Activated CD4-positive, alpha-beta memory T cell treated with anti-CD3 and anti-CD28 coated beads, Interleukin-2, amount 10 ng/mL, durations not matched to agents 7 days and 5 days (primary cell): ENCODE measurements at places on chromosomes 11 and 22. TPM values are rescaled to one million over a fixed set of nuclear protein-coding genes. Genes with fewer than 3 reads are reported as not detected.

Gene ZP1
- 0.18 TPM for total RNA-seq

Gene SLC17A6
- not detected for total RNA-seq

Gene GLB1L2
- total RNA-seq, result 2.1 TPM

Gene TENM4
- not detected for total RNA-seq

Gene OR9I1
- total RNA-seq, result not detected

Gene SYCE3
- total RNA-seq, result 0.71 TPM

Gene OR6A2
- not detected for total RNA-seq

Gene SAA4
- not detected for total RNA-seq

Gene GRAP2
- total RNA-seq, result 111 TPM

Gene SUSD2
- total RNA-seq, result 0.63 TPM

Gene CRYBB3
- total RNA-seq, result not detected

Gene MYBPC3
- total RNA-seq, result not detected

Gene GGT5
- not detected for total RNA-seq

Gene B4GALNT4
- 0.23 TPM for total RNA-seq

Gene CASP4
- 138 TPM for total RNA-seq
